ENCODE measurements at places on chromosomes 4 and X.

DNA sequence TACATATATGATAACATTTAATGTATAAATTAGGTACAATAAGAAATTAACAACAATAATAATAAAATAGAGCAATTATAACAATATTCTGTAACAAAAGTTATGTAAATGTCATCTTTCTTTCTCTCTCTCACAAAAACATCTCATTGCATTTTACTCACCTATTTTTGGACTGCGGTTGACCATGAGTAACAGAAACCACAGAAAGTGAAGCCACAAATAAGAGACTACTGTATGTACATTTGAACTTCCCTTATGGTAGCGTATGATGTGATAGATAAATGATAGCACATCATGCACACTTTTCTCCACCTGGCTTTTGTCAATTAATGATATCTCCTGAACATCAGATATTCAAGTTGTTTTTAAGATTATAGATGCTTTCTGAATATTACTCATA lies 80.5 kb downstream of the HNRNPD start:
- no peak for DNase-seq

DNA sequence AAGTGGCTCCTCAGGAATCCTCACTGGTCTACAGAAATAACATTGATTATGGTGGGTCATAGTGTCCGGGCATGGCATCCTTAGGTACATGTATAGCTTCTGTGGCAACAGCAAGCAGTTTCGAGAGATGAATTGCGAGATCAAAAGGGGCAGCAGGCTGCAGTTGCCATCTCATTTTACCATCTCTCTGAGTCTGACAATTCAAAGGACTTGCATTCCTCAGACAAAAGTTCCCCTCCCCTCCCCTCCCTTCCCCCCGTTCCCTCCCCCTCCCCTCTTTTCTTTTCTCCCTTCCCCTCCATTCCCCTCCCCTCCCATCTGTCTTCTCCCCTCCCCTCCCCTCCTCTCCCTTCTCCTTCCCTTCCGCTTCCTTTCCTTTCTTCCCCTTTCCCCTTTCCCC lies 70.2 kb downstream of the MTNR1A start:
- DNase-seq, result no peak

DNA sequence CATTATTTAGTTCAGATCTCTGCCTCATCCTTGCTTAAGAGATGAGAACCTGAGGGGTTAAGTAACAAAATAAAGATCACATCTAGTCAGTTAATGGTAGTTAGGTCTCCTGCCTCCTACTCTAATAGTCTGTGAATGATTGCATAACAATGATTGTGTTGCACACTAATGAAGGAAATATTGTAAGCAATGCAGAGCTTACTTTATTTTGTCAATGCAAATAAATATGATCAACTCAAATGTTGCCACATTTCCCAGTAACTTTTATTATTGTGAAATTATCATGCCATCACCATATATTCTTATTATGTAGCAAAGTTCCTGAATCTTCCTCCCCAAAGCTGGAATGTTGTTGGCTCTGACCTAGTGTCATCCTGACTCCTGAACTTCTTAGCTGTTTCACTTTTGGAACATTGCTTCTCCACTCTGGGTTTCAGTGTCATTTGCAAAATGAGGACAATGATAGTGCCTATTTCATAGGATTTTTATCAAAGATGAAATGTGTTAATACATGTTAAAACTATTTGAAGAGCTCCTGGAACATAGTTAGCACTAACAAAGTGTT lies 17.0 kb upstream of the GABRA4 start:
- DNase-seq, result no peak

- no peak for DNase-seq
Measured at GRCh38 chrX:38313190-38313589, 14.1 kb downstream of the RPGR start.

GRCh38 chr4:155544547-155544946 lies 122.1 kb upstream of the GUCY1A1 start:
- no peak for DNase-seq

GRCh38 chrX:46386511-46386910 lies 158.7 kb downstream of the ZNF674 start:
- DNase-seq, result no peak

GRCh38 chr4:21976166-21976565 lies 27.6 kb upstream of the KCNIP4 start:
- no peak for DNase-seq

DNA sequence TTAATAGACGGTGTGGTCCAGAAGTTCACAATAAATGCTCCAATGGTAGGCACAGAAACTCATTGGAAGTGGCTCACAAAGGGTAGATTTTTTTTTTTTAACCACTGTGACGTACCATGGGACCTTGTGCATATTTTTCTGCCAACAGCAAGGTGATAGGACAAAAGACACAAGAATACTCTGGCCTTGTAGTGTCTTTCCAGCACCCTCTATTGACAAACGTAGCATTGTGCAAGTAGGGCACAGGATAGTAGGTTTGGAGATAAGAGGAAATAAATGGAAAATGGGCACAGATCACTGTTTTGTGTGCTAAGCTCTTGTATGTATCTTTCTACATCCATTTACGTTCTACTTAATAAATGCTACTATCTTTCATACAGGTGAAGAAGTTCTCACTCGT lies 2054.9 kb downstream of the PCDH7 start:
- peak; percentile 40 for DNase-seq

- DNase-seq, result peak; percentile 2
Measured at GRCh38 chr4:80125252-80126177, 52.5 kb upstream of the ANTXR2 start.

GRCh38 chr4:143071351-143071750 lies 113.4 kb upstream of the USP38 start:
- no peak for DNase-seq

DNA sequence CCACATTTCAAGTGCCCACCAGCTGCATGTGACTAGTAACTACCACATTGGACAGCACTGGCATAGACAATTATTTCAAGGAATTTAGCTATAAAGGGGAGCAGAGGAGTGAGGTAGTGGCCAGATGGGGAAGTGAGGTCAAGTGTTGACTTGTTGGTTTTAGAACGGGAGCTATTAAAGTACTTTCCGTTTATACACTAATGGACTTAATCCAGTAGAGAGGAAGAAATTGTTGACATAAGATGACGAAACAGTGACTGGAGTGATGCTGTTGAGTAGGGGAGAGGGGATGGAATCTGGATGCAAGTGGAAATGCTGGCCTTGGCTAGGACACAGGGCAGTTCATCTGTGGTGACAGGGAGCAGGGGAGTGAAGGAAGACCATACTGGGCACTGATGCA lies 154.4 kb downstream of the AMMECR1 start:
- no peak for DNase-seq

DNA sequence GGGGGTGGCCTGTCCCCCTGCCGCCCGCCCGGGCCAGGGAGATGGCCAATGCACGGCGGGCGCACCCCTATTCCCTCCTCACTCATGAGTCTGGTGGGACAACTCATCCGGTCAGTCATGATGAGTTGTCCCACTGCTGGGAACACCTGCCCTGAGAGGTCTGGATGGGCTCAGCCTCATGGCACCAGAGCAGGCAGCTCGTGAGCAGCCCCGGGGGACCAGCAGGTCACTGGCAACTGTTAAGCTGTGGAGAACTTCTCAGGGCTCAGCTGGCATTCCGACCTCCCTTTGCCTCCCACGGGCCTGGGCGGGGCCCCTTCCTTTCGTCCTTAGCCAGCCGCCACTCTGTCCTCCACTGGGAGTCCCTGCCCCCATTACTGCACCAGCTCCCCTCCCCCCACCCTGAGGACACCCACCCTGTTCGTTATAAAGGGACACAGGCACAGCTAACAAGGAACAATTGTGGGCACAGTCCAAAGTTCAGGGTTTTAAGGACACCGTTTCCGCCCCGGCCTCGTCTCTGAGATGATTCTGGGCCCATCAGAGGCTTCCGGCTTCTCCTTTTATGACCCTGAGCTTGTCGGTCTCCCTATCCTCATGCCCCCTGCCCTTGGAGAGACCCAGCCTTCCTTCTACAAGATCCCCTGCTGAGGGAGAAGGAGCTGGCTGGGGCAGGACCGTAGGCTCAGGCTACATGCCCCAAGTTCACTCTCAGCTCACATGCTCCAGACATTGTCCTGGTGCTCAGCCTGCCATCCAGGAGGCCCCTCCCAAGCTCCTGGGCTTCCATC lies 14.6 kb upstream of the KIAA0232 start:
- no peak for DNase-seq

GRCh38 chr4:3225936-3226335 lies 23.0 kb upstream of the MSANTD1 start:
- no peak for DNase-seq

DNA sequence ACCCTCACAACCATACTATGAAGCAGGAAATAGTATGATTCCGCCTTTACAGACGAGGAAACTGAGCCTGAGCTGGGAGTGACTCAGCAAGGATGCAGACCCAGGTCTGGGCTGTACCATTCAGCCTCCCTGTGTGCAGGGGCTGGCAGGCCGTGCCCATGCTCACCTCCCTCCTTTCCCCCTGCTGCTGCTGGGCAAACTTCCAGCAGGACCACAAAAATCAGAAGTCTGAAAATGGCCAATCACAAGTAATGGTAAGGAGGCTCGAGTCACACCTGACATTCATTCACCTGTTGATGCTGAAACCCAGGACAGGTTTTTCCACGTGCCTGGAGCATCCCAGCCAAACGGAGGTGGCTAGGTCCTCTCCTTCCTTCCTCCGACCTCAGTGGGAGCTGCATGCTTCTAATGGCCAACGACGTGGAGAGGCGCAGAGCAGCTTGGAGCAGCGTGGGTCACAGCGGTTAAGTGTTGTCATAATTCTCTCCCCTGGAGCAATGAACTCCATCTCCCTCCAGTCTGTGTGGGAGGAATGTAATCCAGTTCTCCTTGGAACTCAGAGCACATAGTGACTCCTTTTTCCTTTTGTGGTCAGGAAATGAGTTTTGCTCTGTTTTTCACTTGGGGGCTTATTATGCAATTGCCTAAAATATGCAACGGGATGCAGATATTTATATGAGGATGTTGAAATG lies 371.7 kb downstream of the BCOR start:
- peak; percentile 70 for DNase-seq

DNA sequence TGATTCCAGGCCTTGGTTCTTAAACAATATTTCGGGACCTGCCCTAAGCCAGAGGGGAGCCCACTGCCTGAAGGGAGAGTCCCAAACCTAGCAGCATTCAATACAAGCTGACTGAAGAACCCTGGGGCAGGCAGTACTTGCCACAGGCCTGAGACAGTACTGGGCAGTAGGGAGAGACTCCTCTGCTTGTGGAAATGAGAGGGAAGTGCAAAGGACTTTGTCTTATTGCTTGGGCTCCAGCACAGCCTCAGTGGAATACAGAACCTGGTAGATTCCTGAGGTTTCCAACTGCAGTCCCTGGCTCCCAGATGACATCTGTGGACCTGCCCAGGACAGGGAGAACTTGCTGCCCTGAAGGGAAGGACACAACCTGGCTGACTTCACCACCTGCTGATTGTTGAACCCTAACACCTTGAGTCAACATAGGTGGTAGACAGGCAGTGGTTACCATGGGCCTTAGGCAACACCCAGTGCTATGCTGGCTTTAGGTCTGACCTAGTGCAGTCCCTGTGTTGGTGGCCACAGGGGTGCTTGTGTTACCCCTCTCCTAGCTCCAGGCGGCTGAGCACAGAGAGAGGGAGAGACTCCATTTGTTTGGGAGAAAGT lies 20.3 kb upstream of the ABCG2 start:
- no peak for DNase-seq

- DNase-seq, result no peak
Measured at GRCh38 chr4:142405695-142406498, 440.2 kb downstream of the INPP4B start.

- no peak for DNase-seq
Measured at GRCh38 chr4:55754754-55755350, 64.7 kb upstream of the EXOC1L start.

GRCh38 chr4:139299536-139299935 lies 1.8 kb upstream of the NAA15 start:
- DNase-seq, result no peak

DNA sequence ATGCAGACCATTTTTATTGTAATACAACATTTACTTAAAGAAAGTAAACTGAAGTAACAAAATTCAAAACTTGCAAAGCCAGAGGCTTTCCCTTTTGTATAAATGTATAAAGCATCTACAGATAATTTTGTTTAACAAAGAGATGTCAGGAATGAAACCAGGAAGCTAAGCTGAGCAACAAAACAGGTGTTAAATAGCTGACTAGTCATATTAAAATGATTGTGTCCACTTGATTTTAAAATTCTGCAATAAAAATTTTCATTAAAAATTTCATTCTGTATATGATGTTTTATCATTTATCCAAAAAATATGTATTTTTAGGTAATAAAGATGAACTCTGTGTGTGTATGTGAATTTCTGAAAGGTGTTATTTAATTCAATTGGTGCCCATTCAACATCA lies 72.0 kb upstream of the TRAM1L1 start:
- no peak for DNase-seq

- DNase-seq, result no peak
Measured at GRCh38 chr4:144646523-144647094, 653 bp downstream of the HHIP start.

DNA sequence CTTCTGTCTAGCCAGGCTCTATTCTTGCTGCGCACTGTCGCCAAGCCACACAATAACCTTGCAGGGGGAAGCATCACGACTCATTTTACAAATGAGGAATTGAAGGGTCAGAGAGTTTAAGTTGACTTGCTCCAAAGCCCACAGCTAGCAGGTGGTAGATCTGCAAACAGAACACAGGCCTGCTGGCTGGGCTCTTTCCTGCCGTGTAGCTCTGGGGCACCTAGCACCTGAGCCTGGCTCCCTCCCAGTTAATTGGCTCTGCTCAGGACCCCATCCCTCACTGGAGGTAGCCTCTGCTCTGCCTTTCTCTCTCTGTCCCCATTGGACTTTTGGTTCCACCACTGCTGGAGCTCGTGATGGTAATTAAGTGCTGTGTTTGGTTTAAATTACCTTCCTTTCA lies 98.5 kb downstream of the NSUN7 start:
- DNase-seq, result no peak

- peak; percentile 1 for DNase-seq
Measured at GRCh38 chrX:111244235-111244750, 26.0 kb downstream of the CAPN6 start.

DNA sequence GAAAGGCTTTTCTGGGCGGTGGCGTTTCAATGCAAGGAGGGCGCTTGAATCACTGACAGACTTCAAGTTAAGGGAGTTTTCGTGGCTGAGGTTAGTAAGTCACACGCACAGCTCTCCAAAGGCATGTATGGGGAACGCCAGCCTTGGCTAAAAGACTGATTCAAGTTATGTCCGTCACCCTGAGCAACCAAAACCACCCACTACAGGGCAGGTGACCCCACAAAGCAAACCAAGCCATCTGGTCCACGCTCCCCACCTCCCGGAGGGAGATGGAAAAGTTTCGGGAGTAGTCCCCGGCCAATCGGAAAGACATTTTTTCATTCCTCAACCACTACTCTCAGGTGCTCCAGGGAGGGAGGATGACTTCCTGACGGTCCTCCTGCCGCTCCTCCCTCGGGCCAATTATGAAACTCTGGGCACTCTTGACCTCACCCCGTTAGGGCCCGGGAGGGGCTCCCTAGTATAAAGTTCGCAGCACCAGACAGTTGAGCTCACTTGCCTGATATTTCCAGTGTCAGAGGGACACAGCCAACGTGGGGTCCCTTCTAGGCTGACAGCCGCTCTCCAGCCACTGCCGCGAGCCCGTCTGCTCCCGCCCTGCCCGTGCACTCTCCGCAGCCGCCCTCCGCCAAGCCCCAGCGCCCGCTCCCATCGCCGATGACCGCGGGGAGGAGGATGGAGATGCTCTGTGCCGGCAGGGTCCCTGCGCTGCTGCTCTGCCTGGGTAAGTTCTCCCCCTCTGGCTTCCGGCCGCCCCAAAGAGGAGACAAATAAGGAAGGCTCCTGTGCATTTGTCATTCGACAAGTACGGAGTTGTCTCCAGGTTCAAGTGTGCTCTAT lies at the start of gene EREG:
TSS of gene EREG (plus strand) at position 494 of the 840 bp plus-strand sequence. CDS start at position 658, 164 bp downstream.
- no peak for DNase-seq

Data from foreskin melanocyte (primary cell).